Common myeloid progenitor, CD34-positive (primary cell): ENCODE measurements at places on chromosomes 12 and 14.
A peak's percentile ranks its signal among the peaks of the same experiment; 100 is the strongest.

GRCh38 chr12:117850048-117850447 lies 118.7 kb downstream of the KSR2 start:
- DNase-seq = peak; percentile 35

DNA sequence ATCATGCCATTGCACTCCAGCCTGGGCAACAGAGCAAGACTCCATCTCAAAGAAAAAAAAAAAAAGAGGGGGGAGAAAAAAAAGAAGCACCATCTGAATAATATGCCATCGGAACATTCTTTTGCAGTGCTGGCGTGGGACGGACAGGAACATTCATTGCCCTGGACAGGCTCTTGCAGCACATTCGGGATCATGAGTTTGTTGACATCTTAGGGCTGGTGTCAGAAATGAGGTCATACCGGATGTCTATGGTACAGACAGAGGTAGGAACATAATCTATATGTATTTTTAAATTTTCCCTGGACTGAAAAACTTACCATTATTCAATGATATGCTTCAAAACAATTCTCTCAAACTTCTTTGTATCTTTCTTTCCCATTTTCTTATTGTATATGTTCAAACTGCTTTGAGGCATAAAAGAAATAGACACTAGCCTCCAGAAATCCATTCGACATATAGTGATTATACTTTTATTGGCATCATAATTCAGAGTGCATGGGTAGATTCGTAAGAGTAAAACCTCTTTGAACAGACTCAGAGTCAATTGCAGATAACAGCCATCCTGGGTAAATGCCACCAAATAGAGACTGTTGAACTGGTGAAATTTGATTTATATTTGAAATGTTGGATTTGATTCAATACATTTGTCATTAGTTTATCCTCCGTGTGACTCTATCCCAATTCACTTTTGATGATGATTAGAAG lies 199.7 kb downstream of the EPS8 start:
- DNase-seq = no peak

GRCh38 chr12:3305904-3306619 lies 184.9 kb upstream of the PRMT8 start:
- DNase-seq = no peak

GRCh38 chr14:72810201-72810600 lies 83.7 kb downstream of the DPF3 start:
- DNase-seq = no peak

- no peak for DNase-seq
Measured at GRCh38 chr14:21060614-21061346, 3.2 kb downstream of the RNASE8 start.

- DNase-seq = no peak
Measured at GRCh38 chr14:53470351-53471043, 317.4 kb upstream of the DDHD1 start.

DNA sequence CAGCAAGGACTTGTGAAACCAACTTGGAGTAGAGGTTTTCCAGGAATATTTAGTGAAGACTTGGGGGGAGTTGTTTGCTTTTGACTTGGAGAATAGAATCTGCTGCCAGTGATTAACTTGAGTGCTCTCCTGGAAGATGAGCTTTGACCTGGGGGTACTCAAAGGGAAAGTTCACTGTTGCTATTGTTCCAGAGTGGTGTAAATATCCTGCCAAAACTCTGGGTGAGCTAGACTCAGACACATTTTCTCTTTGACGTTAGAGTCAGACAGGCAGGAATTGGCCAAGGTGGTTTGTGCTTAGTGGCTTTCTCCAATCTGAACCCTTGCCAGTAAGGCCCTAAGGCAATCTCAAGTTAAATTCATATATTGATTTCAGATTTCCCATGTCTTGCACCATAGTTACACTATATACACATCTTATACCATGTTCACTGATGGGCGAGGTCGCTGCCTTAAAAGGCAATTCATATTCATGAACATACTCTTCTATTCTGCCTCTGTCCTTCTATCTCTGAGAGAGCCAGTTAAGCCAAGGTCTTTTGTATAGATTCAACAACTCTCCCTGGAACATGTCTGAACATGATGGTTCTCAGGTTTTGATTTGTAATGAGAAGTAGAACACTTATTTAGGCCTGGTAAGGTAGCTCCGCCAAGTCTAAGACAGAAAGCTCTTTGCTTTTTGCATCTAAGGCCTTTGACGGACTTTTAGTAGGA lies 204.6 kb upstream of the SLC38A2 start:
- DNase-seq = no peak

DNA sequence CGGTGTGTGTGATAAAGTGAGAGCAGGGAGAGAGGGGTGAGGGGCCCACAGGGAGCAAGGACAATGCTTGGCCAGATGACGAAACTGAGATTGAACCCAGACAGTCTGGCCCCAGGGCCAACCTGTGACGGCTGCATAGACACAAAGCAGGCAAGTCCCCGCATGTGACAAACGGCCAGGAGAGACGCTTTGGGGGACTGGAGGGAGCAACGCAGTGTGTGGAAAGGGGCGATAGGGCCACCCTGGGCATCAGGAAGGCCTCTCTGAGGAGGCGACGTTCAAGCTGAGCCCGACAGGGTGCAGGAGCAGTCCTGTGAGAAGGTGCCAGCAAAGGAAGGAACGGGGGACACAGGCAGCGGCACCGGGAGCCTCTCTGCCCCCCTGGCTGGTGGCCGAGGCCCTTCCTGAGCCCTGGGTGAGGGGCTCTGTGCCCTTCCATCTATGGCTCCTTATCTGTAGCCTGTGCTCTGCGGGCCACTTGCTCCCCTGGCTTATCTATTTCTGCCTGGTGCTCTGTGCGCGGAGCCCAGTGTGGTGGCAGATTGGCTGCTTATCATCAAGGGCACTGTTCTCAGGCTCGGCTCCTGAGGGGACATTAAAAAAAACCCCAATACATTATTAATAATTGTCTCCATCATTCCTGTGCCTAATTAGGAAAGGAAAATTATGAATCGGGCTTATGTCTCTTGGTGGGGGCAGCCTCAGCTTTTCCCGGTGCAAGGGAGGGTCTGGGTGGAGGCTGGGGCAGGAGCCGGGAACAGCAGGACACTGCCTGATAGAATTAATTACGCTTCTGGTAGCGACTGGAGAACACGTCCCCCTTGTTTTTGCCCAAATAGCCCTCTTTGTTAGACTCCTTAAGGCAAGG lies 39.8 kb downstream of the PRIMA1 start:
- peak; percentile 63 for DNase-seq

- DNase-seq = peak; percentile 90
Measured at GRCh38 chr12:116455540-116456329, 103.4 kb upstream of the MAP1LC3B2 start.

DNA sequence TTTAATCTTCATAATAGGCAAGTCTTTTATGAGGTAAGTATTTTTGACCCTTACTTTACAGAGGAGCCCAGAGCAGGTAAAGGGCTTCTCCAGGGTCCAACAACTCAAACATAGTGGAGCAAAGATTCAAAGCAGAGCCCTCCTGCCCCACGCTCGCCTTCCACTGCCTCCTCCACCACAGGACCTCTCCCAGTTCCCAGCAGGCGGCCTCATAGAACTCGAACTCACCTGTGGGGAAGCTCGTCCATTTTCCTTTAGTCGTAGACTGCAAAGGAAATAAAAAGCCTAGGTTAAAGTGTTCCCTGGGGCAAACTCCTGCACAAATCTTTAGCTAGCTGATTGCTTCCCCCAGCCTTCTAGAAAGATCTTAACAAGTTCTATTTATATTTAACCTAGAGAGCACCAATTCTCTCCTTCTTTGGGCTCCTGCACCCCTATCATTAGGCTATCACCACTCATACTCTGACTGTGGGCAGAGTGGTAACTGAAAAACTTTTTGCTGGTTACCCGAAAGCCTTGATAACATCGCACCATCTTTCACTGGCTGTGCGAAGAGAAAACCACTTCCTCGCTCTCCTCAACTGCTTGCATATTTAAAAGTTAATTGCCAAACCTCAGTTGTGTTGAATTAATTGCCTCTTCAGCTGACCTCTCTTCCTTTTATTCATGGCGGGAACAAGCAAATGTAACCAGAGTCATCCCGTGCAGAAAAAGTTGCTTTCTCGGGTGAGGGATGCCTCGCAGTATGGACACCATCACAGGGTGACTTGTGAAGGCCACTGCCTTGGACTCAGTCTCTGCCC lies 299.6 kb downstream of the DPF3 start:
- peak; percentile 84 for DNase-seq

- no peak for DNase-seq
Measured at GRCh38 chr12:119749666-119750065, 81.7 kb downstream of the PRKAB1 start.

GRCh38 chr14:77256694-77257093 lies 14.3 kb downstream of the NGB start:
- no peak for DNase-seq

DNA sequence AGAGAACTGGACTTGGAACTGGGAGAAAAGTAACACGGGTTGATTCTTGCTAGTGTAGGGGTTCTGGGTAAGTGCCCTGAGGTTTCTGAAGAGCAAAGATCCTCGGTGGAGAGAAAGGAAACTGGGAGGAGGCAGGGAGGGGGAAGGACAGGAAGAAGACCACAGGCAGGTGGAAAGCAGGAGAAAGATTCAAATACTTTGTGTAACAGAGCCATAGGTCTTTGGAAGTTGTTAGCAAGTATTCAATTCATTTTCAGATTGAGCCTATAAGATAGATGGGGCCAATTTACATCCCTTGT lies 1.3 kb downstream of the PNP start:
- DNase-seq = no peak

- DNase-seq = no peak
Measured at GRCh38 chr12:83198291-83199015, 511.7 kb downstream of the TMTC2 start.

GRCh38 chr14:37589715-37590427 lies 5.2 kb downstream of the FOXA1 start:
- DNase-seq = no peak

- no peak for DNase-seq
Measured at GRCh38 chr12:8742501-8742900, 44.7 kb downstream of the RIMKLB start.

DNA sequence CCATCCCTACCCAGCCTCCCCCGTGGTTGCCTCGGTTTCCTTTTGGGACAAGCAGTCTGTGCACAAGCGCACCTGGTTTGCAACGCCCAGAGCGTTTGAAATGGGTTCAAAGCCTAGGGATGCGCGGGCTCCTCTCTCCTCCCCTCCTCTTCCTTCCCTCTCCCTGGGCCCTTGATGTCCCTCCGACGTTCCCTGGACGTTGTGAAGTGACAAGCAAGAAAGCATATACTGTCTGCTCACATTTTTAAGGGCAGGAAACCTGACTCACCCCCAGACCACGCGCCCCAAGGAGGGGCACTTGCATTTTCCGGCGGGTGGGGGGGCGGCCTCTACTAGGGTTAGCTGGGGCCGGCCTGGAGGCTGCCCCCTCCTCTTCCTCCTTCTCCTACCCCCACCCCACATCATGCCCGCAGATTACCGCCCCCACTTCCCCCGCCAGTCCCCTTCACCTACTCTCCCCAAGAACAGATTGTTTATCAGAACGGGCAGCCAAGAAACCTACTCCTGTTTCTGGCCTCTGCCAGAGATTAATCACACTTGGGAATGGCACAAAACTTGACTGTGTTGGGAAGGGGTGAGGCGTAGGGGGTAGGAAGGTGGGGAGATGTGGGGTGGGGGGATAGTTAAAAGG lies 9.5 kb upstream of the IRF2BPL start:
- peak; percentile 83 for DNase-seq

DNA sequence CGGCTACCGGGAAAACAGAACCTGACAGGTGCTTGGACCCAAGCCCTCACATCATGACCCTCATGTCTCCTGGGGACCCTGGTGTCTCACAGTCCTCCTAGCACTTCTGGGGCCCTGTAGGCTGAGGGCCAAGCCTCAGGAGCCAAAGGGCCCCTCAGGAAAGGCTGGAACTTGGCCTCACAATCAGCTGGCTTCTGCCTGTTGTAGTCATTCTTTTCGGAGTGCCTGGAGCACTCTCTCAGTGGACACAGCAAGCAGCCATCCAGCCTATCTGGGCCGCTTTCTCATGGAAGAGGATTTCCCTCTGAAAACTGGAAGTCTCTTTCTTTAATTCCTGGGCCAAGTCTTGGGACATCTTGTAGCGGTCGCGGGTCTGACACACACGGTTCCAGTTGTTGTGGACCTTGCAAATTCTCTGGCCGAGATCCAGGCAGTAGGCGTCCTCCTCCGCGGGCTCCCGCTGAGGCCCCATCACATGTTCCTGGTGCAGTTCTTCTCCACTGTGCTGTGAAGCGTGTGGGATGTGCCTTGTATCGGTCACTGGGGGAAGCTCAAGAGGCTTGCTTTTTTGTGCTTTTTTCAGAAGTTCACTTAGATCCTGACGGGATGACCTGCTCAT lies 169.3 kb downstream of the EMP1 start:
- no peak for DNase-seq
